ENCODE measurements at places on chromosomes 5 and 9.
A peak's percentile ranks its signal among the peaks of the same experiment; 100 is the strongest.

DNA sequence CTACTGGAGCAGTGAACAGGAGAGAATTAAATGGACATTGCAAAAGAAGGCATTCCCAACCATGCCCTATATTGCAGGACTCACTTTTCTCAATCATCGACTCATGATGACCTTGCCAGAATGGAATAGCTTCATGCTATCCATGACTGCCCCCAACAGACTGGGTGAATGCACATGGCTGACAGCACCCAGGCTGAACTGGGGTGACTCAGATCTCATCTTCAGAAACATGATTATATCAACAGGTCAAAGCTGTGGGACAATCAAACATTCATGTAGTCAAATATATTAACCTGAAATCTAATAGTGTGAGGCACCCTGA, 34.7 kb upstream of the MIER3 start:
- peak; percentile 6 for DNase-seq

DNA sequence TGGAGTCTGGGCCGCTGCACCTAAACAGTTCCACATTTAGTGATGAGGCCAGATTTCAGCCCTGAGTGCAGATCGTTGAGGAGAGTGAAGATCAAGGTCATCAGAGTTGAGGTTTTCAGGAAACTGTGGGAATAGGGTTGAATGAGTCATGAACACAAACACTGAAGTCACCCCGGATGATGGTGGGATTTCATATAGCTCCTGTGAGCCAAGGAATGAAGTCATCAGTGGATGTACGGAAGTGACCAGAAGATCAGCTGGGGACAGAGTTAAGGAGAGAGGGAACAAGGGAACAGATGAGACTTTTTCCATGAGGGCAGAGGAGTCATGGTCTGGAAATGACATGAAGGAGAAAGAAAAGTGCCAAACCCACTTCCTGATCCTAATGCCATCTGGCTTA, 36.5 kb downstream of the PALM2AKAP2 start:
- peak; percentile 100 for DNase-seq

DNA sequence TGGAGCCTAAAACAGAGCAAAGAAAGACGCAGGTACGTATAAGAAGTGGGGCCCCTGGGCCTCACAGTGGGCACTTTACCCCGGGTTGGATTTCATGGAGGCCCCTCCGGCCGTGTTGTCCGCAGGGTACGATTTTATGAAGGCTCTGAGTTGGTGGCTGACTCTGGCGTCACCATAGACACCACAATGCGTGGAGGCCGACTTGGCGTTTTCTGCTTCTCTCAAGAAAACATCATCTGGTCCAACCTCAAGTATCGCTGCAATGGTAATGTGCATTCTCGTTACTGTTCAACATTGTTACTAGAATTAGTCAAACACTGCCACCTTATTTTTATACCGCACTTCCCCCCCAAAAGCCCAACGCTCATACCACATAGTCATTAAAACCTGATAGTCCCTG, 47.1 kb downstream of the THBS4 start:
- no peak for DNase-seq

GRCh38 chr9:87567001-87567400, 69.3 kb downstream of the DAPK1 start:
- DNase-seq = no peak

- DNase-seq = peak; percentile 49
Observed at GRCh38 chr5:170603578-170604565, 100.1 kb downstream of the KCNIP1 start.

DNA sequence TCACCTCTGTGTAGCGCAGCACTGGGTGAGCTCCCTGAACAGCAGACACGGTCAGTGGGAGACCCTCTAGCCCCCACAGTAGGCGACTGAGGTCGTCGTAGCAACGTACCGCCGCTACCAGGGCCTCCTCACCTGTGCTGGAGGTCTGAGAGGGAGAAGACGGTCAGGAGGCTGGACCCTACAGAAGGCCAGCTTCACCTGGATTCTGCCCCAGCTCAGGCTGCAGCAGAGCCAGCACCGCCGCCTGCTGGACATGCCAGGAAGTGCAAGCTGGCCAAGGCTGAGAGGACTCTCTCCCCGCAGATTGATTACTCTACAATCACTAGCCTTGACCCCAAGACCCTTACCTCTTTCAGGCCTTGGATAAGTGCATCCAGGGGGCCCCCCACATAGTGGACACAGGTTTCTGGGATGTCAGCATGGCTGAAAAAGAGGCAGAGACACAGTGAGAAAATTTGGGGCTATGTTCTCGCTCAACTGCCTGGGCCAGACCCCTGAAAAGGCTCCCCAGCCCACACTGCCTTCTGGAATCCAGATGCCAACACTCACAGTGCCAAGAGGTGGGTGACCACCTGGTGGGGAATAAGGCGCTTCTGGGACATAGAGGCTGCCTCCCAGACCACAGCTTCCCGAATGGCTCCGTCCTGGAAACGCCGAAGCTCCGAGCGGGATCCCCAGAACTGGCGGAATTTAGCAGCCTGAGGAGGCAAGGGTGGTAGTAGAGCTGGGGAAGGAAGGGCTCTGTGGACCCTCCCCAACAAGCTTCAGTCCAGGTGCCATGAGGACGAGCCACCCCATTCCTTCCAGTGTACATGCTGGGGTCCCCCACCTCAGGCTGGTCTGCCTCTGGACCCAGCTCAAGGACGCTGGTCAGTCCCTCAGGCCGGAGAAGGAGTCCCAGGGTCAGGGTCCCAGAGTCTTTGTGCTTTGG, 6.9 kb downstream of the NOL6 start:
- DNase-seq = peak; percentile 45

- no peak for DNase-seq
Observed at GRCh38 chr9:129142138-129142935, 31.1 kb downstream of the PTPA start.

DNA sequence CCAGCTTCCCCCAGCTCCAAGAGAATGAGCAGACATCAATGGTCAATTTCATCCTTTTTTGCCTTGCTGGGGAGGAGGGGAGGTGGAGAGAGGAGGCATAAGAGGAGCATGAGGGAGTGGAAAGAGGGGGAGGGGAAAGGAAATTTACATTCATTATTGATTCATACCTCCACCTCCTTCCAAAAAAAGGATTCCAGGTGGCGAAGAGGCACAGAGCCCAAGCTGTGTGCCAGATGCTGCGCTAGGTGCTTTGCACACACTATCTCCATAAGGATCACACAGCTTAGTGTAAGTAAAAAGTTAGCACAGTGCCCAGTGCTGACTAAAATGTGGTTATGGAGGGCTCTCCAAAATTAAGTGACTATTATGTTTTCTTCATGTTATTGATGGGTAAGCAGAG, 11.0 kb downstream of the ASTN2 start:
- DNase-seq = no peak

- no peak for DNase-seq
Observed at GRCh38 chr5:173232499-173233346, 2.3 kb downstream of the NKX2-5 start.

GRCh38 chr5:168699002-168699401, 119.8 kb upstream of the PANK3 start:
- DNase-seq = no peak

GRCh38 chr9:85524531-85524930, 217.2 kb downstream of the AGTPBP1 start:
- no peak for DNase-seq

DNA sequence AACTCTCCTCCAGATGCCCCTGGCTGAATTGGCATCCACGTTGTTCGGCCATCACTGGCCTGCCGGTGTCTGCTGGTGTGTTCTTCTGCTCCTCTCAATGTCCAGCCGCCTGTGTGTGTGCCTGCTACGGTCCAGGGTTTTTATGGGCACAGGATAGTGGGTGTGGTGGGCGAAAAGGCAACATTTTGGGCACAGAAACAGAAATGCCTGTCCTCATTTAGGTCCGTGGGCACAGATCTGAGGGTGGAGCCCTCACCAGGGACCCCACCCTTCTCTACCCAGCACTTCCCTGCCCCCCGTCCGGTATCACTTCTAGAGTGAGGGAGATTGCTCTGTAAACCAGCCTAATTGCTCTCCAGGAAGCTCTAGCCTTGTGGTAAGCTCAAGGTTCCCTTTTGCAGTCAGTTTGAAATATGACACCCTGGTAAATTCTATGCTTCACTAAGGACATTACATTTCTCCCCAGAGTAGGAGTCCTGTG, 410.1 kb downstream of the MAT2B start:
- no peak for DNase-seq

DNA sequence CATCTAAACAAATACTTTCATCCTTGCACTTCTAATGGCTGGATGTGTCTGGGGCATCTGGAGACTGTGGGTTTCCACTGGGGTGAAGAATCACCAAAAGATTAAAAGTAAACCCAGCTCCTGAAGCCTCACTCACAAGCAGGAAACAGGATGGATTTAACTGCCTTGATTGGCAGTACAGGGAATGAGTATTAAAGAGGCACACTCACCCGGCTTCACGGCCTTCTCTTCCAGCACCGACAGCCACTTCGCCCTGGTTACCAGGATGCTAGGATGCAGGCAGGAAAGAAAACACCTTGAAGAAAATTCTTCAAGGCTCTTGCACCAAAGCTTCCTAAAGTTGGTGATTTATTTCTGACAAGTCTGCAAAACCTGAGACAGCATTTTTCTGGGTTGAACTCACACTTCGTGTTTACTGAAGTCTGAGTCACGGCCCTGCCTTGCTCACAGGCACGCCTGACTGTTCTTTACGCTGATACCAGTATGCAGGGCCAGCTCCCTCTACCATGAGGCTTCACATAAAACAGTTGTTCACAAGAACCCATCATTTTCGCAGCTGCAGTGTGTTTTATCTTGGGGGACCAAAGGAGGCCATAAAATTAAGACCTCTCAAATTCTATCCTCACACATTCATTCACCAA, 56.5 kb upstream of the ZNF354A start:
- peak; percentile 52 for DNase-seq

GRCh38 chr5:169778622-169779596, 141.8 kb downstream of the DOCK2 start:
- no peak for DNase-seq

DNA sequence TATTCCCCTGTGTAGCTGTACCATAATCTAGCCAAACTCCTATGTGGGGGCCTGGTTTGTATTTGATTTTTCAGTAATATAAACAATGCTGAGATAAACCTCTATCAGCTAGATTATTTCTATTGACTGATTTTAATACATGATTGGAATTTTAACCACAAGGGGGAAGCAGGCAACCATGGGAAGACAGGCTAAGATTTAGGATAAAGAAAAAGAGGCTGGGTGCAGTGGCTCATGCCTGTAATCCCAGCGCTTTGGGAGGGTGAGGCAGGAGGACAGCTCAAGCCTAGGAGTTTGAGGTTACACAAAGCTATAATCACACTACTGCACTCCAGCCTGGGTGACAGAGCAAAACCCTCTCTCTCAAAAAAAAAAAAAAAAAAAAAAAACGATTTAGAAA, 18.1 kb upstream of the GPX3 start:
- peak; percentile 58 for DNase-seq

GRCh38 chr9:72187121-72187695, 38.0 kb downstream of the GDA start:
- DNase-seq = no peak

DNA sequence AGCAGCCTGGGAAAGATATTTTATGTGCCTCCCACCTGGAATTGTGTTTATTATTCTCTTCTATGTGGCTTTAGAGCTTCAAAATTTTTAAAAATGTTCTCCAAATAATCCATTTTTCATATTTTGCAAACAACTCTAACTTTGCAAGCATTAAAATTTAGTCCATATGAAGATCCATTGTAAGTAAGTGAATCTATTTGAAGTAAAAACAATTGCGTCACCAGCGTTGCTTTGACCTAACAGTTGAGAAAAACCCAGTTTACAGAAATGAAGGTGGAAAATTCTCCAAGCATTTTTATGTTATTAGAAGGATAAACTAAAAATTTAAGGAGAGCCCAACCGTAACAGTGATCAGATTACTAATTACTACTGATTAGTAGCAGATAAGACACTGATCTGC, 38.9 kb upstream of the TLX3 start:
- DNase-seq = no peak

- DNase-seq = no peak
Observed at GRCh38 chr9:132582276-132582785, at the start of gene BARHL1. TSS of gene BARHL1 (plus strand) at chr9:132582606. CDS start at chr9:132582798, 192 bp downstream.

DNA sequence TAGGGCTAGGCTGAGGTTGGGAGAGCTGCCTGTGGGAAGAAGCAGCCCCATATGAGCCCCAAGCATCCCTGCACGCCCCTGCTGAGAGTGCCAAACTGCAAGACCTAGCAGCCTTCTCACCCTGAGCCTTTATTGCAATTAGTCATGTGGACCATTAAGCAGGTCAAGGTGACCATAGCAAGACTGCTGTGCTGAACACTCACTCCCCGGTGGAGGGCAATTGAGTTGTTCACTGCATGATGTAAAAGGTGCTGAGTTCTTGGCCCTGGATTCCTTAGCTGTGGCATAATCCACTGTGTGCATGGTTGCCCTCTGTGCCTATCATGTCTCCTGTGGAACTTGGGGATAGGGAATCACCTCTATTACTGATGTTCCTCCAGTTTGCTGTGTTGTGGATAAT, 131.1 kb downstream of the FOXD1 start:
- DNase-seq = no peak

DNA sequence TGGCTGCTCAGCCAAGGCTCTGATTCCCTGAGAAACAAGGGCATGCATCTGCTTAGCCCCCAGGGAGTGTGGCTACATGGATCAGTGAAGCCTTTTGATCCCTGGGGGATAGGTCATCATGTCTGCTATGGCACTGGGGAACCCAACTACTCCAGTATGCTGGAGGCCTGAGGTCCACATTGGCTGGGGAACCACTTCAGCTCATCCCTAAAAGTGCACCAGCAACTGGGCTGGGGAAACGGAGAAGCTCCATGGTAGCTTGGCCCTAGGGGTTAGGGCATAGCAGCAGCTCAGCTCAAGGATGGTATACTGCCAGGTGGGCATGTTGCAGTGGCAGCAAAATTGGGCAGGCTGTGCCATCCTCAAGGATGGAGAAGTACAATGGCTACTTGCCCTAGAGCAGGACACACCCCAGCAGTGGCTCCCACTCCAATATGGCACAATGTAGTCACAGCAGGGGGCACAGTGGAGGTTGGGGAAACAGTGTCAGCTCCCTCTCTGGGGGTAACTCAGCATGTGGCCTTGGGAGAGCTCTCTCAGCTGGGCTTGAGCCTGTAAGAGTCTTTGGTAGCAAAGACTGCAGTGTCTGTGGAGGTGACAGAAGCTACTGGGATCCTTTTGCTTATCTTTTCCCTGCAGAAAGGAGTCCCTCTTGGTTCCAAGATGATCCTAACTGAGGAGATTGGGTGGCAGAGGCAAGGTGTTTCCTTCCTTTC, 111.5 kb upstream of the FSTL4 start:
- no peak for DNase-seq

Data from EH (cell line).